ENCODE measurements at places on chromosomes 6 and 20. TPM values are rescaled to one million over a fixed set of nuclear protein-coding genes. Genes with fewer than 3 reads are reported as not detected.

Gene TBXT
- not detected for total RNA-seq

Gene RGS17
- 3.7 TPM for total RNA-seq

Gene MAP1LC3A
- total RNA-seq = 52.3 TPM

Gene THBS2
- 260 TPM for total RNA-seq

Gene TPMT
- 11.7 TPM for total RNA-seq

Gene FERMT1
- 10.9 TPM for total RNA-seq

Gene OR2H1
- total RNA-seq = not detected

Gene LRFN2
- 0.32 TPM for total RNA-seq

GRCh38 chr6:47016909-47017308 lies 25.2 kb downstream of the ADGRF1 start:
- no peak for DNase-seq
- no peak overlapping the region for H3K27ac ChIP-seq
- no peaks in the 10 kb centered on the region for H3K36me3 ChIP-seq
- H3K4me3 ChIP-seq = no peak overlapping the region
- H3K27me3 ChIP-seq = no peaks in the 10 kb centered on the region

GRCh38 chr20:53622247-53623133 lies 28.9 kb upstream of the ZNF217 start:
- peaks cover 31% of the 10 kb centered on the region for H3K4me1 ChIP-seq
- H3K36me3 ChIP-seq = no peaks in the 10 kb centered on the region
- H3K27ac ChIP-seq = peak overlapping the region; percentile 92
- DNase-seq = no peak

DNA sequence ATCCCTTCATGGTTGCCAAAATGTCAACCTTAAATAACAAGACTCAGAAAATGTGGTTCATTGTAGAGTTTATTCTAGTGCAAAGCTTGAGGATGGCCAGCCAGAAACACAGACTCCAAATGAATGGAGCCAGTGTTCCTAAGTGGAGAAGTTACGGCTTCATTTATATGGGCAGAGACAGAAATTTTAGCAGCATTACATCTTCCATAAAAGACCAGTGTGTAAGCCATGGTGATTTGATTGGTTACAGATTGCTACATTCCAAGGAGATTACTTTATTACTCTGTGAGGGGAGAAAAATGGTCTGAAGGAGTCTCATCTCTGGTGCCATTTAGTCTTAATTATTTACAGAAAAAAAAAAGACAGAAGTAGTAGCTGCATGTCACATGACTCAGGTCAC lies 97.8 kb downstream of the OTOR start:
- no peaks in the 10 kb centered on the region for H3K36me3 ChIP-seq
- H3K27ac ChIP-seq = no peak overlapping the region
- no peak overlapping the region for H3K4me3 ChIP-seq
- peak; percentile 42 for DNase-seq
- no peaks in the 10 kb centered on the region for H3K4me1 ChIP-seq
- H3K27me3 ChIP-seq = no peaks in the 10 kb centered on the region

DNA sequence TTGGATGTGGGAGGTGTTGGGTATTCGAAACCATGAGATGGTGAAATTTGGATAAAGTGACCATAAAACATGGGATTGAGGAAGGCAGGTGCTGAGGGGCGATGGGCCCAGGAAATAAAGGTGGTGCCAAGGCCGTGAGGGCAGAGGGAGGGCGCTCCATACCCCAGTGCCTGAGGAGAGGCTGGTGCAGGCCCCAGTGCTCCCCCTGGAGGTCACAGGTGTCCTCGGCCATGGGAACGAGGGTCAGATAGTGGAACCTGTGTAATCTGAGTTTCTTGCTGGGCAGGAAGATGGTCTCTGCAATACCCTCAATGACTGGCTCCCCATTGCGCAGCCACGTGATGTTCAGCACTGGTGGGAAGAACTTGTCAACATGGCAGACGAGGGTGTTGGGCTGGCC lies 16.2 kb downstream of the HLA-DPB1 start:
- H3K4me1 ChIP-seq = no peaks in the 10 kb centered on the region
- DNase-seq = no peak

GRCh38 chr6:161271343-161272030 lies 2.4 kb downstream of the AGPAT4 start:
- no peak for DNase-seq
- no peak overlapping the region for H3K27ac ChIP-seq
- peak overlapping the region; percentile 79 for H3K4me3 ChIP-seq
- no peaks in the 10 kb centered on the region for H3K36me3 ChIP-seq
- H3K27me3 ChIP-seq = no peaks in the 10 kb centered on the region

DNA sequence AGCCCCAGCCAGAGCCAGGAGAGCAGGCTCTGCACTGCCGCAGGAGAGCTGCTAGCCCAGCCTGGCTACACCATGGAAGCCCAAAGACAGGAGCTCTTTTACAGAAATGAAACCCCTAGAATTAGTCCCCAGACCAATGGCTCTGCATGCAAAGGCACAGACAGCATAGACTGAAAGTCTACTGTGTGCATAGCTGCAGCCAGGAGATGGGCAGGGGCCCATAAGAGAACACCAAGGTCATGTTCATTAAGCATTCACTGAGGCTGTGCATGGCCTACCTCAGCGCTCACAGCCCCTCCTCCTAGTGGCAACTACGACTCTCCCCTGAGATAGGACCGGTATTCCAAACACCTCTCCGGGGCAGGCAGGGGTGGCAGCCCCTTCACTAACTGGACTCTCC lies 34.9 kb downstream of the SNX5 start:
- H3K27me3 ChIP-seq = no peaks in the 10 kb centered on the region
- no peaks in the 10 kb centered on the region for H3K36me3 ChIP-seq
- peak overlapping the region; percentile 25 for H3K27ac ChIP-seq

DNA sequence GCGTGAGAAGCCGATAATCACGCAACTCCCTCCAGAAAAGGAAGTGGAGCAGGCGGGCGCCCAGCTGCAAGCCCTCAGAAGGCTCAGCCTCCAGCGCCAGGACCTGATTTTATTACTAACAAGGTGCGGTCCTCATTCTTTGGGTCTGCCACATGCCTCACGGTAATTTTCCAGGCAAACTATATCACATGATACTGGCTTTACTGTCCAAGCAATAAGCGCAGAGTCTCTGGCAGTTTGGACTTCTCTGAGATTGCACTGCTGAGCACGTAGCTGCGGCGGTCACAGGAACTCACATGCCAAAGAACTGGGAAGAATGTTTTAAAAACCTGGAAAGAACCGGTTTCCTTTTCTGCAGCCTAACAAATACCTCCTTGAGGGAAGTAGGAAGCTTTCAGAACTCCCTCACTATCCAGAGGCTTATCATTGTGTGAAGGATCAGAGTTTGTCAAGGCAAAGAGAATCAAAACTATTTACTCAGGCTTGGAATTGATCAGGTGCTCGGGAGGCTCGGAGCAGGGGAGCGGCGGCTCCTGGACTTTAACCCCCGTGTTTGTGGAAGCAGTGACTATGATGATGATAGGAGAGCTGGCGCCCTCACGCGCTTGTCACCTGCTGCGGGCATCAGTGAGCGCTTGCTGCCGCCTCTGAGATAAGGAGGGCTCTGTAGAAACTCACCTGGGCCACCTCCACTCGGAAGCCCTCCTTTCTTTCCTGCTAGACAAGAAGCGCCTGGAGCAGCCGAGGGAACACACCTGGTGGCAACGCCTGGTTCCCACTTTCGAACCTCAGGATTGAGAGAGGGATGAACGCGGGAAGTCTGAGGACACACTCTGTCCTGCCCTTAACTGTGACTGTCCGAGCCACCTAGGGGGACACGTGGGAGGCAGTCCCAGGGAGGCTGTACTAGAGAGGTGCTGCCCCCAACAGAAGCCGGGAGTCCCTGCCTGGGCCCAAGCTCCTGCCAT lies 27.2 kb upstream of the SYNJ2 start:
- no peaks in the 10 kb centered on the region for H3K4me1 ChIP-seq
- no peak overlapping the region for H3K4me3 ChIP-seq
- H3K36me3 ChIP-seq = no peaks in the 10 kb centered on the region
- DNase-seq = no peak
- H3K27ac ChIP-seq = no peak overlapping the region

GRCh38 chr6:159194421-159194820 lies 25.2 kb downstream of the FNDC1 start:
- DNase-seq = no peak
- H3K4me1 ChIP-seq = no peaks in the 10 kb centered on the region
- H3K4me3 ChIP-seq = no peak overlapping the region
- no peak overlapping the region for H3K27ac ChIP-seq
- no peaks in the 10 kb centered on the region for H3K27me3 ChIP-seq

DNA sequence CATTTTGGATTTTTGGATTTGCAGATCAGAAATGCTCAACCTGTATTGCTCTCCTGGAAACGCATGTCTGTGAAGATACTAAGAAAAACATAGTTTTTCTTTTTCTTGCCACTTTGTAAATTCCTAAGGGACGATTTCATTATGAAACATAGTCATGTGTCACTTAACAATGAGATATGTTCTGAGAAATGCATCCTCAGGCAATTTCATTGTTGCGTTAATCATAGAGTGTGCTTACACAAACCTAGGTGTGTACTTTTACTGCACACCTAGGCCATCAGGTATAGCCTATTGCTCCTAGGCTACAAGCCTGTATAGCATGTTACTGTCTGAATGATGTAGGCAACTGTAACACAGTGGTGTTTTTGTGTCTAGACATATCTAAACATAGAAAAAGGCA lies 13.4 kb upstream of the THEMIS start:
- no peak overlapping the region for H3K4me3 ChIP-seq
- H3K36me3 ChIP-seq = no peaks in the 10 kb centered on the region
- H3K27me3 ChIP-seq = no peaks in the 10 kb centered on the region
- no peak for DNase-seq
- no peak overlapping the region for H3K27ac ChIP-seq
- H3K4me1 ChIP-seq = no peaks in the 10 kb centered on the region

DNA sequence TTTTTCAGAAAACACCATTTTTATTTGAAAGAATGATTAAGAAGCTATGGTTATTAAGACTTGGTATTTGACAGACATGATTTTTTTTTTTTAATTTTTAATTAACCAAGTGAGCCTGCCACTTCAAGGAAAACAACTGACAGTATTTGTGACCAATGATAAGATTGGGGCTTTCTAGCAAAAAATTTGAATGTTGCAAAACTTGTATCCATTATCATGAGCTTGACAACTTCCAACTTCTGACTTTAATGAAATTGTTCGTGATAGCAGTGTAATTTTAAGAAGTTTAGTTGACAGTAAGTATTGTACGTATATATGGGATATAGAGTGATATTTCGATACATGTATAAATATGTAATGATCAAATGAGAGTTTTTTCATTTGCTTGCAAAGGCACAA lies 21.6 kb upstream of the POM121L2 start:
- no peaks in the 10 kb centered on the region for H3K27me3 ChIP-seq
- no peak for DNase-seq
- H3K27ac ChIP-seq = no peak overlapping the region
- H3K4me1 ChIP-seq = no peaks in the 10 kb centered on the region

DNA sequence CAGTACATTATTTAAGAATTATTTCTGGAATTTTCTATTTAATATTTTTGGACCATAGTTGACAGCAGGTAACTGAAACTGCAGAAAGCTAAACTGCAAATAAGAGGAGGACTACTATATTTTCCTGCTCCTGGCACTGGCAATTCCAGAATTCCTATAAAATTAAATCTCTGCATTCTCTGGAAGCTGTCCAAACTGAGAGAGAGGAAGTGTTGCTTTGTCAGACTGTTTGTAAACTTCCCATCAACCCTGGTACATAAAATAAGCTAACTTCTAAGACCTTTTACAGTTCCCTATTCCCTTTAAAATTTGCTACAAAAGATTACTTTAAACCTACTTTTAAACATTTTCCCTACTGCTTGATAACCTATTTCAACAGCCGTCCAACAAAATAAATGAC lies 196.1 kb upstream of the RUNX2 start:
- DNase-seq = peak; percentile 14
- H3K27ac ChIP-seq = no peak overlapping the region
- H3K4me3 ChIP-seq = no peak overlapping the region
- H3K36me3 ChIP-seq = no peaks in the 10 kb centered on the region
- H3K4me1 ChIP-seq = no peaks in the 10 kb centered on the region

GRCh38 chr6:27138837-27139755 lies 108.4 kb upstream of the PRSS16 start:
- peak overlapping the region; percentile 64 for H3K4me3 ChIP-seq
- peaks cover 12% of the 10 kb centered on the region for H3K4me1 ChIP-seq
- no peak for DNase-seq
- no peaks in the 10 kb centered on the region for H3K27me3 ChIP-seq

DNA sequence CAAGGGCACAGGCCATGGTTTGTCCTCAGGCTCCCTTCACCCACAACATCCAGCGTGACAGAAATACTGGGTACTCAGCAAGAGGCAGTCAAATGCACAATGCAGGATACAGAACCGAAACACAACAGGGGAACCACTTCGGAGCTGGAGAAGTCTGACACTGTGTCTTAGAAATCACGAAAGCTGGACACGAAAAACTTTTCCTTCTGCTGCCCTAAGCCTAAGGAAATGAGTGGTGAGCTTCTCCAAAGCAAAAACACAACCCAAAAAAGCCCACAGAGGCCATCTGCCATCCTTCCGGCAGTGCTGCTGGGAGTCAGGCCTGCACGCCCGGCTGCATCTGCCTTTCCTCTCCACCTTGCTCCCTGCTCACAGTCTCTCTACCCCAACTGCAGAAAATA lies 106.3 kb downstream of the SLC23A2 start:
- no peaks in the 10 kb centered on the region for H3K36me3 ChIP-seq
- H3K27me3 ChIP-seq = no peaks in the 10 kb centered on the region
- H3K27ac ChIP-seq = no peak overlapping the region
- DNase-seq = no peak
- H3K4me3 ChIP-seq = no peak overlapping the region

DNA sequence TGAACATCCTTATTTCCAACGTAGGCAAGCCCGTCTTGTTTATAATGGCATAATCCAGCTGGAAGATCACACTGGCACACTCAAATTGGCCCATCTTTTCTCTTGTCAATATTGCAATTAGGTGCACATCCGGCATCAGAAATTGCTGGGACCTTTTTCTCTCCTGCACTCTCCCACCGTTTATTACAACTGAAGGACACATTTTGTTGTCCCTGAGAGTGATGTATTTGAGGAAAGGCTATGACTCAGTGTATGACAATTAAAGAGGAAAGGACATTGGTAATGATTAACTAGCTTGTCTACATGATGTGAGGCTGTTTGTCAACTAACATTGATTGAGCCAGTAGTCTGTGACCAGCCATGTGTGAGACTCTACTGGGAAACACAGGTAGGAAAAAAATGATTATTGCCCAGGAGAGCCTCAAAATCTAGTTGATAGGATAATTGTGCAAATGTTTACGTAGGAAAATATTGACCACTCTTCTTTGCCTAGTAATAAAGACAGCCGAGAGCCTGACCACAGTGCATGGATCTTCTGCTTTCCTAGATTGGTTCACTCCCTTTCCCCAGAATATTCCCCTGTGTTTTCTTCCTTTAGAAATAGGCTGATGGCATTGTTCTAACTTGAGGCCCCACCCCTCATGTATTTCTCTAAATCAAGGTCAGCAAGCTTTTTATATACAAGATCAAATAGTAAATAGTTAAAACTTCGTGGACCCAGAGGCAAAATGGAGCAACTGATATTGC lies 230.0 kb upstream of the BTBD3 start:
- H3K4me1 ChIP-seq = peaks cover 9% of the 10 kb centered on the region
- DNase-seq = no peak
- H3K27ac ChIP-seq = no peak overlapping the region
- H3K27me3 ChIP-seq = peaks cover 5% of the 10 kb centered on the region
- no peak overlapping the region for H3K4me3 ChIP-seq
